ENCODE measurements at places on chromosomes 5 and 9. TPM values are rescaled to one million over a fixed set of nuclear protein-coding genes. Genes with fewer than 3 reads are reported as not detected.

GRCh38 chr9:130451509-130452388, 7.0 kb downstream of the ASS1 start:
- DNase-seq: no peak

GRCh38 chr5:100654895-100655294, 119.7 kb downstream of the FAM174A start:
- no peak for DNase-seq

- no peak for DNase-seq
Observed at GRCh38 chr5:150764530-150764929, 5.7 kb upstream of the DCTN4 start.

DNA sequence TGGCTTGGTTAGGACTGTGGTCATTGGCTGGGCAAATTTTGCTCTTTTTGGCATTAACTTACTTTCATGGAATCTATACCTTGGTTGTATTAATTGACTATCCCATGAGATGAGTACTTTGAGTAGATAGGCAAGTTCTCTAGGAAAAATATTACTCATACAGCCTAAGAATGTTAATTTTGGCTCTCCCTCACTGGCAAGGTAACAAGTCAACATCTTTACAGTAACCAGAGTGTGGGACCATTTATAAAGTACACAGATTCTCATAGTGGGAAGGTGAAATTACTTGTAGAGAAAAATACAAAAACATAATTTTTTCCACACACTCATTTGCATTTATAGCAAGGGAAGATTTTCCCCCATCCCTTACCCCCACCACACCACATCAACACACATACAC, 154.6 kb upstream of the ZNF608 start:
- no peak for DNase-seq

- DNase-seq: no peak
Observed at GRCh38 chr9:115590011-115590410, 472.1 kb upstream of the TNC start.

- peak; percentile 31 for DNase-seq
Observed at GRCh38 chr9:113579283-113580040, 115.9 kb downstream of the RGS3 start.

- DNase-seq: no peak
Observed at GRCh38 chr9:129867136-129868022, 32.1 kb downstream of the USP20 start.

DNA sequence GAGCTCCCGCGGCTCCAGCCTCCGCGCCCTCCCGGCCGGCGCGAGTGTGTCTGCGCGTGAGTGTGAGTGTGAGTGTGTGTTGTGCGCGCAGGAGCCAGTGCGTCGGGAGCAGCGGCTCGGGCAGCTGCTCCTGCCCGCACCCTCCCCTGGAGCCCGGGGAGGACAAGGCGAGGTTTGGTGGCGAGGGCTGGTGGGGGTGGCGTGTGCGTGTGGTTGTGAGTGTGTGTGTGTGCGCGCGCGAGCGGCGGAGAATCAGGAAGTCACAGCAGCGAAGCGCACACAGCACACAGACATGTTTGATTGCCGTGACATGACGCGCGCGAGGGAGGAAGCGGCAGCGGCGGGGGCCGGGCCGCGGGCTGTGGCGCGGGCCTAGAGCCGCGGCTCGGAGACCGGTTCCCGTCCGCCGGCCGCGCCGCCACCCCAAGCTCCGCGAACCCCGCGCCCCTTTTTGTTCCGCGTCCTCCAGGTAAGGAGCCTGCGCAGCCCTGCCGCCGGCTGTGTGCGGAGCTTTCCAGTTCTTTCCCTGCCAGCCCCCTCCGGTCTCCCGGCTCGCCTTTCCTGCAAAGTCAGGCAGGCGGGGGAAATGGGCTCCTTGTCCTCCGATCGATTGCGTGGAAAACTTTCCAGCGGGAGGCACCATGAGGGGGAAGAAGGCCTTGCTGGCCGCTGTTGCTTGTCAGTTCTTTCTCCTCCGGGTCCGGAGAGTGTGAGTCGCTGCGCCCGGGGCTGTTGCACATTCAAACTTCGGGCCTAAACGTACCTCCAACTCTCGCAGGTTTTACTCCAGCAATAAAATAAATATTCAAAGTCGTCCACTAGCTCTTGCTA, 2.4 kb downstream of the SMARCA2 start:
- peak; percentile 80 for DNase-seq

- DNase-seq: no peak
Observed at GRCh38 chr9:92353051-92353450, 27.3 kb downstream of the CENPP start.

- no peak for DNase-seq
Observed at GRCh38 chr5:77844623-77845323, 68.6 kb upstream of the TBCA start.

GRCh38 chr9:30519166-30519565, 1865.3 kb upstream of the ACO1 start:
- DNase-seq: no peak

DNA sequence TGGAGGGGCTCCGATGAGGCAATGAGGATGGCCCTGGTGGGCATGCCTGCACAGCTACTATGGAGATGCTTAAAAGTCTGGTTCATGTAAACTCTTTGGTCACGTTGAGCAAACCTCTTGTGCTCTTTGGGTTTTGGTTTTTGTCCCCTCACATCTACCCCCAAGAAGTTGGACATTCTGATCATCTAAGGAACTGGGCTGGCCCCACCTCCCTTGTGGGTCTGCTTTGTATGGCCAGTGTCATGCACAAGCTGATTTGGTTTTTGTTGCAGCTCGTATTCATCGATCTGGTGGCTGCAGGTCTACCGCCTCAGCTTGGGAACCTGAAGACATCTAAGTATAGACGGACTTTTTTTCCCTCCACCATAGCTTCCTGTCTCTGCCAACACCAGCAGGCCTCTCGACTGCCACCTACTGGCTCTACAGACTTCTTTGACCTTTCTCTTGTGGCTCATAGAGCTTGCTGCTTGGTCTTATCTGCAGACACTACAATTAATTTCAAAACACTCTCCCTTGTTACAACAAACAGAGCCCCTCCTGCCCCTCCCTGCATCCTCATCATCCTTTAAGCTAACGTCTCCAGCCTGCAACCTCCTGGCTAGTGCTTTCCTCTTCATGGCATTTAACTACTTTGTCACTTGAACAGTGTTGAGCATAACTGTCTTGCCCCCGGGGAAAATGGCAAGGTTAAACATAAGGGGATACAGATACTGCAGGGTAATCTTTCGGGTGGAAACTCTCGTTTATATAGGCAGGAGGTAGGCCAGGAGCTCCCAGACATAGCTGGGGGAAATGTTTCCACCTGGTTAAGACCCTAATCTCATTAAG, 34.5 kb downstream of the TSTD2 start:
- peak; percentile 67 for DNase-seq

DNA sequence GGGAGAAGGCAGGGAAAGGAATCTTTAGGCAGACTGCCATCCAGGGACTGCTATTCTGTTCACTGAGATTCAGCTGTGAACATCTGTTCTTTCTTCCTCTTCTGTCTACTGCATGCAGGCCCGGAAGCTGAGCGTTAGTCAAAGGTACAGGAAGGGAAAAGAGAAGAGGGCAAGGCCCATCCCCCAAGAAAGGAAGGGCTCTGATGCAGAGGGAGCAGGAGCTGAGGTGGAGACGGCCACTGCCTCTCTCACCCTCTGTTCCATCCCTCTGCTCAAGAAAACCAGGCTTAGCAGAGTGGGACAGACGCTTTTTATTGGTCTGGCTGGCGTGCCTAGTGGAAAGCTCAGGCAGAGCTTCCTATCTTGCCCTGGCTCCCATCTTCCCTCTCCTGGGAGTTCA, 57.6 kb downstream of the PFDN1 start:
- no peak for DNase-seq

DNA sequence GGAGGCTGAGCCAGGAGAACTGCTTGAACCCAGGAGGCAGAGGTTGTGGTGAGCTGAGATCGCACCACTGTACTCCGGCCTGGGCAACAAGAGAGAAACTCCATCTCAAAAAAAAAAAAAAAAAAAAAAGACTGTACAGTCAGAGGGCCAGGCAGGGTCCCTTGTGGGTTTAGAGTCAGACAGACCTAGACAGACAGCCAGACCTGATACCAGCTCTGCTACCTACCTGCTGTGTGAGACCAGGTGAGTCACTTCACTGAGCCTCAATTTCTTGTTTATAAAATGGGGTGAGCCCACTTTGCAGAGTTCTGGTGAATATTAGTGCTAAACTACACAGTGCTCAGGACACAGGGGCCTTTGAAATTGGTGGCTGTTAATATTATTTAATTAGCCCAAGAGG, 19.7 kb downstream of the TRIM14 start:
- no peak for DNase-seq

- no peak for DNase-seq
Observed at GRCh38 chr5:159336586-159336985, 6.3 kb upstream of the IL12B start.

GRCh38 chr5:157650991-157651611, 1.1 kb downstream of the SOX30 start:
- no peak for DNase-seq

DNA sequence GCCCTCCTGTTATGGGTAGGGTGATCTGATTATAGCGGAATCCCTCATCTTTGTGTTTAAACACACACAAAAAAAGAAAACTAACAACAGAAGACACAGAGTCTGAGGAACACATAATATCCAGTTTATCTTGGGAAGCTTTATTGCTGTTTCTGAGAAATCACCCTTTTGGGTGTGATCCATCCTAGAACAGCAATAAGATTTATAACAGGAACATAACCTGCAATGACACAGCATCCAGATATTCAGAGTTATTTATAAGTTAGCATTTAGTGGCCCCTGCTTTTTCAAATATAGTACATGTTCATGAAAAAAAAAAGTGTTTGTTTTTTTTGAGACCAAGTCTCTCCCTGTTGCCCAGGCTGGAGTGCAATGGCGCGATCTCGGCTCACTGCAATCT, 79.9 kb downstream of the RFK start:
- no peak for DNase-seq

DNA sequence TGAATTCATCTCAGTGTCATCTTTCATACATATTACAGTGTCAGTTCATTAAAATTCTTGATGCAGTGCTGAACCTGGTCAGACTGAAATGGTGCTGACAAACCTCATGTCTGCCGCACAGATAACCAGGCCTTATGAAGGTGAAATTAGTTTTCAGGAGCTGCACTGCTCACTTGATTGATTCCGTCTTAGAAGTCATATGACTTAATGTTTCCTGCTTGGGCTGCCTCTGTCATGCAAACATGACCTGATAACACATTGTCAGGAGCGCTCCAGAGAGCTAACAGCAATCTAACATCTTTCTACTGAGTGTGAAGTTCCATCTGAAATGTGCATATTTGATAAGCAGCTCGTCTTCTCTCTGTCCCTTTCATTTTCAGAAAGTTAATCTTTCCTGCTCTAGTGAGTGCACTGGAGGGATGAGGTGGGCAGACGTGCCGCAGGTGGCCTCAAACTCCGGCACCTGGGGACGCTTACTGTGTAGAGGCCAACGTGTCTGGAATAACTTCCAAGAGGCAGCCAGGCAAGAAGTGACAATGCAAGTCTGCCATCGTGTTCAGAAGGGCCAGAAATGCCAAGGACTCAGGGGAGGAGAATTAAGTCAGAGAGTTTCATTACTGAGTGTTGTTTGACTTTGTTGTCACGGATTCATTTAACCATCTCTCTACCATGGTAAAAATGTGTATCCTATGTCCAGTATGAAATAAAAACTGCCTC, 592.1 kb downstream of the TLE1 start:
- DNase-seq: no peak

GRCh38 chr5:107739661-107740060, 68.9 kb upstream of the EFNA5 start:
- DNase-seq: no peak

DNA sequence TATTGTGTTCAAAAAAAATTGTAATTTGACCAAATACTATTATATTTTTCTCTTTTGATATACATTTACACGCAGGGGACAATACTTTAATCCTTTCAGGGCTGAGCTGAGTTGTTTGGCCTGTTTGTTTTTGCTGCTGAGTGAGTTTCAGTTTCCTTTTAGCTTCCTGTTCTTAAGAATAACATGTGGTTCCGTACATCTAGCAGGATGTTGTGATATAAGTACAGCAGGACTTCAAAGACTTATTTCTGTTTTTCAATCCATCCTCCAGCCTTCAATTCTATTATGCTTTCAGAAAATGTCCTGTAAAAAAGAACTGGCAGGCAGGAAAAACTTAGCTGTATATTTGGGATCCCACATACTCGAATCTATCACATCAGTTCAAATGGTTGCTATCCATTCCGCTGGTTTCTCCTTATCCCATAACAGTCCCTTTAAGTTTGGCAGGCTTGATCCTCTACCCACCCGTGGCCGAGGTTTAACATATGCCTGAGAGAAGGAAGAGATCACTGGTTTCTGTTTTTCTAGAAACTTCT, 1037.3 kb upstream of the ACO1 start:
- DNase-seq: peak; percentile 29

DNA sequence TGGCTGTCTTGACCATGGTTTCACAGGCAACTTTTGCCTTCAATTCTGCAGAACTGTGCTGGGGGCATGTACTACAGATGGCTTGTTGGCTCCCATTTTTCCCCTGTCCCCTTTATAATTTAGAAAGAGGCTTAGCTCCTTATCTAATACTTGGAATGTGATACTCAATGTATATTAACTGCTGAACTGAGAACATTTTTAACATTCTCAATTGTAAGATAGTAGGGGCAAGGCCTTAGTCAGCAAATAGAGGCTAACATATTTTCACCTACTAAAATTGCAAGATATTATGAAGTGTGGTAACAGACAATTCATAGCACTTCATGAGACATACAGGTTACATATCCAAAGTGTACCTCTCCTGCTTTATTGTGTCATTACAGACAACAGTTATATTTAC, 118.1 kb upstream of the ZNF366 start:
- DNase-seq: no peak

DNA sequence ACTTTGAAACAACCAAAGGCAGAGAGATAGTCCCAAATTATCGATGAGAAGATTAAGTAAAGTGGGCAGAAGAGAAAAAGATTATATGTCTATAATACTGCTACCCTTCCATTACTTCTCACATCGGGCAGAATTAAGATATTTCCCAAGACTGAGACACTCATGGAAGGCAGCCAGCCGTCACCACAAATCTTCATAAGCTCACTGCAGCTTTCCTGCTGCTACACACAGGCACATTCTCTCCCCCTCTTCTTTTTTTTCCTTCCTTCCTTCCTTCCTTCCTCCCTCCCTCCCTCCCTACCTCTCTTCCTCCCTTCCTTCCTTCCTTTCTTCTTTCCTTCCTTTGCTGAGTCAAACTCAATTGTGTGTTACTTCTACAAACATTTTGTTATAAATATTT, 58.7 kb upstream of the SPATA31C2 start:
- DNase-seq: no peak

GRCh38 chr5:68534956-68535520, 319.5 kb downstream of the PIK3R1 start:
- DNase-seq: no peak

GRCh38 chr9:734831-735511, 106.5 kb upstream of the DMRT1 start:
- no peak for DNase-seq

C5orf34 gene
- 4.2 TPM for total RNA-seq

LCN1 gene
- total RNA-seq: not detected

Measured in T-cell (primary cell).